Naive thymus-derived CD4-positive, alpha-beta T cell (primary cell): ENCODE measurements at places on chromosomes 16 and 17.
A peak's percentile ranks its signal among the peaks of the same experiment; 100 is the strongest.

GRCh38 chr16:52827456-52827855 lies 225.2 kb downstream of the CHD9NB start:
- no peak for DNase-seq

DNA sequence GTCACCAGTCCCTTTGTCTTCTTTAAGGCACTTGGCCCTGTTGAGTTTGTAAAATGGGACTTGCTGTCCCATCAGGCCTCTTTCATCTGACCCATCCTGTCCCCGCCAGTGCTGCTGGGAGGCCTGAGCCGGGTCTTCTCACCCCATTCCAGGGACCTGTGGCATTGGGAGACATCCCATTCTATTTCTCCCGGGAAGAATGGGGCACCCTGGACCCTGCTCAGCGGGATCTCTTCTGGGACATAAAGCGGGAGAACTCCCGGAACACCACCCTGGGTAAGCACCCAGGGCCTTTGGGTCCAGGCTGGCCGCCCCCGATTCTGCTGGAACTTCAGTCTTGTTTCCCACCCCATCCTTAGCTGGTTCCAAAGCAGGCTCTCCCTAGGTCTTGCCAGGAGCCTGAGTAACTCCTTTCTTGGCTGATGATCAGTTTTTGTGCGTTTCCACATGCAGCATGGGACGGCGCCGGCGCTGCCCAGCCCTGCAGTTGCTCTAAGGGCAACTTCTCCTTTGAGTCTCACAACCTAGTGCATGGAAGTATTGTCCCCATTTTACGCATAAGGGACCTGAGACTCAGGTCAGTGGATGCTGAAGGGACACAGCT lies 4.1 kb downstream of the ZNF213 start:
- DNase-seq, result no peak

- DNase-seq, result peak; percentile 48
Observed at GRCh38 chr16:79089735-79090284, 510.7 kb downstream of the MAF start.

GRCh38 chr17:50479522-50480141 lies 972 bp downstream of the RSAD1 start:
- DNase-seq, result peak; percentile 55

DNA sequence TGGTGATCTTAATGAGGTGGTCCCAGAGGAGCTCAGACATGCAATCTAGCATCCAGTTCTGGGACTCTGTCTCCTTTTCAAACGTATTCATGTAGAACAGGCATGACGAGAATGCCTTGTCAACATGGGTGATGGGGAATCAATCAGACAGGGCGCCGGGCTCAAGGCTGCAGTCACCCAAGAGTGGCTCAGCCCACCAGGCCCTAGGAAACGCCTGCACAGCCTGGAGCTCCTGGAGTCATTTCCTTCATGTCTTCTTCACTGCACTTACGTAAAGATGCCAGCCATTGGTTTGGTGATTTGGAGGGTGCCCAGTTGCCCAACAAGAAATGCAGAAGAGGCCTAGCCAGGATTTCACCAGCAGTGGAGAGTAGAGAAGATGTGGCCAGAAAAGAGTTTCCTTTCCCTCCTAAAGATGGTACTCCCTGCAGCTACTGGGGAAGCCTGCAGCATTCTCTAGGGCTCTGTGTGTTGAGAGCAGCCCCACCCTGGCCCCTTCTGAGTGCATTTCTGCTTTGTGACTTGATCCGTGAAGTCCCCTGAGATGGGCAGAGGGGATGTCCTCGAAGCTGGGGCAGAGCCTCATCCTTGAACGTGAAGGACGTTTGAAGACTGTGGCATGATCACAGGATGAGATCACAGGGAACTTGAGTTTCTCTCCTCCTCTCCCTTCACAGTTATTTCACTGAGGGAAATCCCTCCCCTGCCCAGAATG lies 24.0 kb upstream of the STH start:
- no peak for DNase-seq
